ENCODE measurements at places on chromosomes 16 and 17.

GRCh38 chr16:19386525-19386924 is 31.2 kb upstream of the TMC5 start:
- DNase-seq, result no peak

DNA sequence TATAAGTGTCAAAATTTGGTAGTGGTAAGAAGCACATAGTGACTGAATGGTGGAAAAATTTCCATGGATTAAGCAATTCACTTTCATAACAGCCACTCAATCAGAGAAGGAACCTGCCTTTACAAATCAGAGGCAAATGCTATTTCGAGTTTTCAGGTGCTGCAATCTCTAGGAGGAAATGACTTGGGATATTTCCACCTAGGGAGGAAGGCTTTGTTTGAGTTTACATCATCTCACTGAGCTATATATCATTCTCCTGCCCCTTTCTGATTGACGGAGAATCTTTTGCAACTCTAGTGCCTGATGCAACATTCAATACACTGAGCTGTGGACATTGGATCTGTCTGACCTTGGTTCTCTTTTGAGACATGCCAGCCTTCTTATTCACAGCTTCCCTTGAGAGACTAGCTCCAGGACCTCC is 26.3 kb downstream of the MARCHF10 start:
- no peak for DNase-seq

- DNase-seq, result no peak
Observed at GRCh38 chr17:5635949-5636348, 51.6 kb upstream of the NLRP1 start.

DNA sequence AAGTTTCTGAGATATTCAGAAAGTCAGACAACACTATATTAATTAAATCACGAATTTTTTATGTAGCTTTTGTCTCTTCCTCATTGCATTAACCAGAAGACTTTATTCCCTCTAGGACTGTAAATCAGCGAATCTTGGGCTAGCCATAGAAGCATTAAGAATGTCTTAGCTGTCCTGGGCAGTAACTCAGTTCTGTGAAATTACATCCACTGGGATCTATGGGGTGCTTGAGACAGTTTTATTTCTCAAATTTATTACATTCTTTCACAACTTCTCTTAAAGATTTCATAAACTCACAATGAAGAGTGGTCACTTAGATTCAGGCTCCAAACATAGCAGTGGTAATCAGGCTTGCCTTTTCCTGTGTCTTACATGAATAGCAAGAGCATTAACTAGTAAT is 1153.4 kb downstream of the CDH8 start:
- no peak for DNase-seq

DNA sequence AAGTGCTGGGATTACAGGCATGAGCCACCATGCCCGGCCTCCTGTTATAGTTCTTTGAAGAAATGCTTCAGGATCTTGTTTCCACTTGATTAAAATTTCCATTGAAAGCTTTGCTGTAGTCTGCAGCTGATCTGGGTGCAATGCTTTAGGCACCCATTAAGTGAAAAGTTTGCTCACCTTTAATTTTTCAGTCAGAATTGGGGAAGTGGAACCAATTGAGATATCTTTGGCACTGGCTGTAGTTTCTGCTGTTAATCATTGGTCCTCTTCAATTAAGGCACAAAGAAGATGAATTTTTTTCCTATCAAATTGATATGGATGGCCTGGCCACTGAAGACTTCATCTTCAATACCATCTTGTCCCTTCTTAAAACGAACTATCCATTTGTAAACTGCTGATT is 336.1 kb upstream of the TBX2 start:
- DNase-seq, result no peak

DNA sequence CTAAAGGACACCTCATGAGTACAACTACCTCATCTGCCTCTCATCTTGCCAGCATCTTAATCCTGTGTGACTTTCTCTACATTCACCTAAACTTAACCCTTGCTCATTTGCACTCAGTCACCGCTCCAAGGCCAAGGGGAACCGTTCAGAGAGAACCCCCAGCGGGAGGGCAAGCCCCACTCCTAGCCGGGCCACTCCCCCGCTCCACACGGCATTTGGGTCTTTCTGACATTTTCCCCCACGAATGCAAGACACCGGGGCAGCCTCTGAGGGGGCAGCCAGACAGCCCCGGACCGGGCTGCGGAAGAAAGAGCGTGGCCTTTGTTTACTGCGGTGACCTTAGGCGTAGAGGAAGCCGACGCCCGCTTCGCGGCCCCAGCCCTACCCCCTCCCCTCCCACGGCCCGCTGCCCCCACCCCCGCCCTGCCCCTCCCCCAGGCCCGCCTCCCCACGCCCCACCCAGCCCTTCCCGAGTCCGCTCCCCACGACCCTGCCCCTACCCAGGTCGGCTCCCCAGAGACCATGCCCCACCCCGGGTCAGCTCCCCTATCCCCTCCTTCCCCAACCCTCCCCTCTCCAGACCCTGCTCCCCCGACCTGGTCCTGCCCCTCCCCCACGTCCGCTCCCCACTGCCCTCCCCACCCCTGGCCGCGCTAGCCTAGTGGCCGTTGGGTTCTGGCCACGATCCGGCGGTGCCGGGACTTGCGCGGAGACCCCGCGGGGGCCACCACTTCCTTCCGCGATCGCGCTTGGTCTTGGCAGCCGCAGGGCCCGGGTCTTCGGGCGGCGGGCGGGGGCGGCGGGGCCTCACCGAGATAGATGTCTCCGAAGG is 789 bp downstream of the CSNK1D start:
- DNase-seq, result no peak

DNA sequence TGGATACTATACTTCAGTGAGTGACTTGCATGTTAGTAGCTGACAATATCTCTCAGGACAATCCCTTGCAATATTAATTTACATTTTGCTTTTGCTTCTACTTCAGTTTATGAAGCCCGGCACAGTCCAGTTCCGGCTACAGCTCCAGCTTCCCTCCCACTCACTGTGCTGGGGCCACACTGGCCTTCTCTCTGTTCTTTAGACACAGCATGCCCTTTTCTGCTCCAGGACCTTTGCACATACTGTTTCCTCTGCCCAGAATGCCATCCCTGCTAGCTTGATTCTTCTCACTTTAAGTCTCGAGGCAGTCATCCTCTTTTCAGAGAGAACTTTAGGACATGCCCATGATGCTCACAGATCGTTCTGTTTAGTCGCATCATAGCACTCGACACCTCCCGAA is 25.5 kb upstream of the LRRC75A start:
- no peak for DNase-seq

DNA sequence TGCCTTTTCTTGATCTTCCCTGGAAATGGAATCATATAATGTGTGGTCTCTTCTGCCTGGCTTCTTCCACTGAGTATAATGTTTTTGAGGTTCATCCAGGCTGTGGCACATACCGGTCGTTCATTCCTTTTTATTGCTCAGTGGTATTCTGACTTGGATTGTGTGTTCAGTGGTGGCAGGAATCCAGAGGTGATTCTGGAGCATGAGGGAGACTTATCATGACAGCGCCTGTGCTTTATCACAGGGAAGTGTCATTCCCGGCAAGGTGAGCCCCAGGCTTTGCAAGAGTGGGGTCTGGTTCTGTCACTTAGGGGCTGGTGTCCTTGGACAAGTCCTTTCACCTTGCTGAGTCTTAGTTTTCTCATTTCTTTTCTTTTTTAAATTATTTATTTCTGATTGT is 53.0 kb downstream of the IRX3 start:
- no peak for DNase-seq

GRCh38 chr17:29864615-29865014 is 65.4 kb downstream of the SSH2 start:
- DNase-seq, result no peak

- no peak for DNase-seq
Observed at GRCh38 chr16:12749076-12749475, 54.6 kb downstream of the CPPED1 start.

- DNase-seq, result no peak
Observed at GRCh38 chr17:49388290-49388640, 26.2 kb upstream of the ZNF652 start.

DNA sequence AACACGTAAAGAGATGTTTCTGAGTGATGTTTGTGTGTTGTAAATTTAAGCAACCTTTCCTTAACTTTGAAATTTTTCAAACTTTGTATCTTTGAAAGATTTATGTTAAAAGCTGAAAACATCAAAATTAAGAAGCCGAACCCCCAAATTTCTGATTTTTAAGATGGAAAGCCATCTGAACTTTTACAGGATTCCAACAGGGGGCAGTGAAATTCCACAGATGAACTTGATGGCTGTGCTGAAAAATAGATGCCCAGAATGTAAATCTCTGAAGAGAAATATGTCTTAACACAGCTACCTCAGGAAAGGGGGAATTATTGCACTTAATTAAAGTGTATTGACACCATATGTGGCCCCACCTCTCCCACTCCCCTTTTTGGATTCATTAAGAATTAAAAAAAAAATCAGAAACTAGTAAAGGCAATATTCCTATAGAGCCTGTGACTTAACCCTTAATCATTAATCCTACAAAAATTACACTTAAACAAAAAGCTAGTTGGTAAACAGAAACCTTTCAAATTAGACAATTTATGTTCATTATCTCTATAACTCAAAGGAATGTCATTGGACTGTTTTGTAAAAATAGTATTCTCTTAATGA is 597.9 kb downstream of the KCNJ2 start:
- peak; percentile 27 for DNase-seq

GRCh38 chr16:78434401-78434800 is 334.9 kb downstream of the WWOX start:
- DNase-seq, result no peak

- no peak for DNase-seq
Observed at GRCh38 chr16:87963400-87963799, 12.2 kb downstream of the BANP start.

DNA sequence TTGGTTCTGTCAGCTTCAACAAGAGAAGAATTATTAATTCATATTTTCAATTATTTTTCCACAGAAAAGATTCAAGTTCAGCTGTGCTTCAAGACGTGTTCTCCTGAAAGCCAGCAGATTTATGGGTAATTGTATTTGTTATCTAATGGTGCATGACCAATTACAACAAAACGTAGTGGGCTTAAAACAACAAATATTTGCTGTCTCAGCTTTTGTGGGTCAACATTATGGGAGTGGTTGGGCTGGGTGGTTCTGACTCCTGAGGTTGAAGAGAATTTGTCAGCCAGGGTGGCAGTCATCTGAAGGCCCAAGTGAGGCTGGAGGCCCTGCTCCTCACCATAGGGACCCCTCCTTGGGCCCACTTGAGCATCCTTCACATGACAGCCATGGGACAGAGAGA is 24.1 kb upstream of the KREMEN2 start:
- DNase-seq, result no peak

GRCh38 chr16:54652201-54652770 is 278.4 kb upstream of the IRX5 start:
- DNase-seq, result no peak

DNA sequence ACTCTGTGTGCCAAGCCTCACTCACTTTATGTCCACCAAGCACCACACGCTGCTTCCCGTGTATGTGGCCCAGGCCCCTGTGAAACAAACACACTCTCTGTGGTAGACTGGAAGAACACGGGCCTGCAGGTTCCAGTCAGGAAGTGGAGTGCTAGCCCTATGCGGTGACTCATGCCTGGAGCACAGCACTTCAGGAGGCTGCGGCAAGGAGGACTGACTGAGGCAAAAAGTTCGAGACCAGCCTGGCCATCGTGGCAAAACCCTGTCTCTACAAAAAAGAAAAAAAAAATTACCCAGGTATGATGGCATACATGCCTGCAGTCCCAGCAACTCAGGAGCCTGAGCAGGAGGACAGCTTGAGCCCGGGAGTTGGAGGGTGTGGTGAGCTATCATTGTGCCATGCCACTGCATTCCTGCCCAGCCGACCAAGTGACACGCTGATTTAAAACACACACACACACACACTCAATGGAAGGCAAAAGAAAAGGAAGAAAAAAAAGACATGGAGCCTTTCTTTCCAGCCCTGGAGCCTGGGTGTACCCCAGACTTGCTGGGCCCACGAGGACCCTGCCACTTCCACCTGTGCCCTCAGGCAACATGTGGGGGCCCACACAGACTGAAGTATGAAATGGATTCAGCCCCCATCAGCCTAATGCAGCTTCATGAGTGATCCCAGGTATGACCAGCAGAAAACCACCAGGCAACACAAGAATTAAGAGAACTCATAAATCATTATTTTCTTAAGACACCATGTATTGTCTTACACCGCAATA is 126.6 kb downstream of the ANKRD11 start:
- no peak for DNase-seq

DNA sequence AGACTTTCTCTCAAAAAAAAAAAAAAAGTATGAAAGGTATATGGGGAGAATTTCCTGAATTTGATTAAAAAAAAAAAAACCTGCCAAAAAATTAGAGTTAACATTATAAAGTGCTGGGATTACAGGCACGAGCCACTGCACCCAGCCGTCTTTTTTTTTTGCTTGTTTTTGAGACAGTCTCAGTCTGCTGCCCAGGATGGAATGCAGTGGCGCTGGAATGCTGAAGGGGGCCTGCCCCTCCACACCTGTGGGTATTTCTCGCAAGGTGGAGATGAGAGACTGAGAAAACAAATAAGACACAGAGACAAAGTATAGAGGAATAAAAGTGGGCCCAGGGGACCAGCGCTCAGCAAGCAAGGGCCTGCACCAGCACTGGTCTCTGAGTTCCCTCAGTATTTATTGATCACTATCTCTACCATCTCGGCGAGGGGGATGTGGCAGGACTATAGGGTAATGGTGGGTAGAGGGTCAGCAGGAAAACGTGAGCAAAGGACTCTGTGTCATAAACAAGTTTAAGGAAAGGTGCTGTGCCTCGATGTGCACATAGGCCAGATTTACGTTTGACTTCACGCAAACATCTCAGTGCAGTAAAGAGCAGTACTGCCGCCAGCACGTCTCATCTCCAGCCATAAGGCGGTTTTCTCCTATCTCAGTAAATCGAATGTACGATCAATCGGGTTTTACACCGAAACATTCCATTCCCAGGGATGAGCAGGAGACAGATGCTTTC is 117.2 kb downstream of the GOSR1 start:
- no peak for DNase-seq

GRCh38 chr16:57648125-57648524 is 19.7 kb downstream of the ADGRG1 start:
- no peak for DNase-seq

DNA sequence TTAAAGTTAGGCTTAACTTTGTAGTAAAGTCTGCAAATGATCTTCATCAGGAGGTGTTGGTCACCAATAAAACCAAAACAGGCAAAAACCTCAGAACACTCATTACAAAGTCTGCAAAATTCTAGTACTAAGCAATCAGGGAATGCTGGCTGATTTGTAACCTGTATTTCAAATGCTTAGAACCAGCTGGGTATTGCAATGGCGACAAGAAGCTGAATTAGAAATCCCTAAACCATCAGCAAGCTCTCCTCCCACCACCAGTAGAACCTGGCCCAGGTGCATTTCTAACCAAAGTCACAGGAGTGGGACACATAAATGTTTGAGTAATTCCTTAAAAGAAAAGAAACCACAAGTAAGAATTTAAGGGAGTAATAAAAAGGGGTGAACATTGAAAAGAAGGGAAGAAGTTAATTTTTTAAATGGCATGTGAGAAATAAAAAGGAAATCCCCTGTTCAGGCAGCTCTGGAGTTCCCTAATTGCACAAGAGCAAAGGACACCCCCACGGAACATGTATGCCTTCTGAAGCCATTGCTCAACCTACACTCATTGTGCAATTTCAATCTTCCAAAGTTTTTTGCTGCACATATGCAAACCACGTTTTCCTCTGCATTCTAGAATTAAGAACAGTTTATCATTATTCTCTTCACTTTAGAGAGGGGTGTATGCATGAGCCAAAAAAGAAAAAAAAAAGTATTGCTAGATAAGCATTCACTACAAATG is 102.9 kb downstream of the HIC1 start:
- DNase-seq, result no peak
